ENCODE measurements at places on chromosomes 5 and 9.

DNA sequence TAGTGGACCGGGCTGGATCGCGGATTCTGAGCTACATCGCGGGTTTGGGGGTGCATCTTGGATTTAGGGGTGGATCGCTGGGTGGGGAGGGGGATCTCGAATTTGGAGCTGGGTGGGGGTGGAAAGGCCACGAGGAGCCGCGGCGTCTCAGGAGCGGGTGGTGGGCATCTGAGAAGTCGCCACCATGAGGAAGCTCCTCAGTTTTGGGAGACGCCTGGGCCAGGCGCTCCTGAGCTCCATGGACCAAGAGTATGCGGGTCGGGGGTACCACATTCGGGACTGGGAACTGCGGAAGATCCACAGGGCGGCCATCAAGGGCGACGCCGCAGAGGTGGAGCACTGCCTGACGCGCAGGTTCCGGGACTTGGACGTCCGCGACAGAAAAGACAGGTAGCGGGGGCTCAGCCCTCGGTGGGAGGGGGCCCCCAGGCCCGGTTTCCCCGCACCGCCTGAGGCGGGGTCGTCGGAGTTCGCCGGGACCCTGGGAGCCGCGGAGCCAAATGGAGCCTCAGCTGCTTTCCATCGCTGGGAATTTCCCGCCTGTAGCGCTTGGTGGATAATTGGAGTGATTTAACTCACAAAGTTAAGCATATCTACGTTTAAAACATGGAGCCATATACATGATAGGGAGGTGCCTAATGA is 376 bp downstream of the ANKRD18B start:
- peak; percentile 24 for DNase-seq

- DNase-seq: no peak
These were observed 298.5 kb upstream of the KIF2A start for GRCh38 chr5:62007457-62007856.

GRCh38 chr5:57716661-57717060 is 234.1 kb upstream of the ACTBL2 start:
- DNase-seq: no peak

GRCh38 chr9:5557606-5558587 is 47.6 kb downstream of the PDCD1LG2 start:
- no peak for DNase-seq

DNA sequence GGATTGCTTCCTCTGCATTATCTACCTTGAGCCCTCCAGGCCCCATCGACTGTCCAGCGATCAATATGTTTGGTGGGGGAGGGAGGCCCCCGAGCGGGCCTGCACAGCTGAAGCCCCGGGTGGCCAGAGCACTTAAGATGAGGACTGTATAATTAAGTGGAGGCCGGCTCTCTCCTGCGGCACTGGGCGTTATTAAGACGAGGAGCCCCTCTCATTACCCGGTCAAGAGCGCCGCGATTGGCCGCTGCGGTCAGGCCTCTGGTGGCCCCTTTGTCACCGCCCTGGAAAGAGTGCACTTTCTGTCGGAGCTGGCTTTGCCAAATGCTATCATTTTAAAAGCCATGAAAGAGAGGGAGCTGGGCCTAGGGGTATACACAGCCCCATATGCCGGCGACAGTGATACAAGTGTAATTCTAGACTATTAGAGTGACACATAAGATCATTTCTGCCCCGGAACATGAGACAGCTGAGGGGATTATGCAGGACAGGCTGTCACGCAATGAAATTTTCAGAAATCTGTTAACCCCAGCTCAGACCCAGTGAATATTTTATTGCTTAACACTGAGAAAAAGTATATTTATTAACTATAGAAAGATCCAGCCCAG is 106.3 kb upstream of the IRX1 start:
- no peak for DNase-seq

- no peak for DNase-seq
These were observed 22.9 kb downstream of the SLC35A4 start for GRCh38 chr5:140587495-140587894.

- DNase-seq: no peak
These were observed 358.9 kb downstream of the DEPDC1B start for GRCh38 chr5:60340965-60341471.

DNA sequence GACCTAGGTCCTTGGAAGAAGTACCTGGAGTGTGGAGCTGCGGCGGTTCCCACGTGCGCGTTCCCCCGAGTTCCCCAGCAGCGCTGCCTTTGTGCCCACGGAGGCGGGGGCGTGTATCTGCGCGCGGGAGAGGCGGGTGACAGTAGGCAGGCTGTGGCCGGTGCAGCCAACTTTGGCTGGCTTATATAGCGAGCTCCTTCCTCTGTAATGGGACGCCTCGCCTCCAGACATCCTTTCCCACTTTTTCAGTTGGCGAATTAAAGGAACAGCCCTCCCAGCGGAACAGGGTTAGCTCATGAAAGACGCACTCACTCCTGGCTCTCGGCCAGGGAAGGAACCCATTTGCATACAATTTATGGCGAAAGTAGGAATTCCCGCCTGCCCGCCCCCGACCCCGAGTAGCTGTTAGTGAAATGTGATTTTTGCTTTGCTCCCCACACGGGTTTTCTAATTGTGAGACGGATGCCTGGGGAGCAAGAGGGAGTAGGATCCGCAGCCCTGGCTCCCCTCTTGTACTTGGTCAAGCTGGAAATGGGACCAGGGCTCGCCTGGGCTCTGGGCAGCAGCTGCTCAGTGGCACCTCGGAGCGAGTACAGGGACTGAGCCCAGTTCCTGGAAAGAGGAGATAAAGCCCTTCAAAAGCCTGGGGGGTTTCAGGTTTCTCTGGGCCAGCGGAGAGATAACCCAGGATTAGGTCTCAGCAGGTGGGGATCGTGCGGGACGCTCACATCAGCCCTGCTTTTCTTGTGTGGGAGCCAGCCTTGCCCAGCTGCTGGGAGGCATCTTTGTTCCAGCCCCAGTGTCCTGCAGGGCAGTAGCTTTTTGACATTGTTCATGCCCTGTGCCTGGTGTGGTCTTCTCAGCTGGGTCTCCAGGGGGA is at the start of gene TNC:
Gene TNC, minus strand, starts transcription at position 159 of the 880 bp plus-strand sequence. CDS start 27,139 bp downstream, outside the sequence.
- peak; percentile 22 for DNase-seq

DNA sequence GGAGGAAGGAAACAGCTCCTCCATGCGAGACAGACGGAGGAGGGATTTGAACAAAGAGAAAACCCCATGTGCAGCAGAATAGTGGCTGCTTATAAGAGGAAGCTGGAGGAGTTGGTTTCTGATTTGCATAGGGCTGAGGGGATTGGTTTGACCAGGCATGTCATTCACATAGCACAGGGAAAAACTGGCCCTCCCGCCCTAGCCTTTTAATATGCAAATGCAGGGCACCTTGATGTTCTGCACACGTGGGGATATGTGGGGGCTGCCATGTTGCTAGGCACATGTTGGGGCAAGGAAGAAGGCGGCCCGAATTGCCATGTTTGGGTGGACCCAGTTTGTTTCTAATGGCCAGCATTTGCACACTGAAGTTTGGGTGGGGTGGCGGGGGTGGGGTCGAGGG is 42.2 kb downstream of the OSMR start:
- DNase-seq: no peak

- no peak for DNase-seq
These were observed 478.4 kb upstream of the DAP start for GRCh38 chr5:11239261-11240015.

DNA sequence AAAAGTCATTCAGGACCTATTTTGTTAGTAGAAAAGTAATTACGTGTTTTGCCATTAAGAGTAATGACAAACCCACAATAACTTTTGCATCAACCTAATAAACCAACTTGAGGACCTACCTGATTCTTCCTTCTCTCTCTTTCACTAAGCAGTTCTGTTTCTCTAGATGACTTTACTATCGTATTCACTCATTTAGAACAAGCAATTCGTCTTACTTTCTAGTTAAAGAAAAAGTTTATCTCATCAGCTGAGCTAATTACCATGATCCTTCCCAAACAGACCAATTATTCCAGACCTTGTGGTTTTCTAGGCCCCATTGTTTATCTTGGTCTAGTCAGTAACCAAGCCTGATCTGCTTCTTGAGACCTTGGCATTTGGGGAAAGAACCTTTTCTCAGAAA is 49.6 kb upstream of the PRDM9 start:
- DNase-seq: no peak

- DNase-seq: no peak
These were observed 6.8 kb upstream of the FCHSD1 start for GRCh38 chr5:141657937-141658545.

- no peak for DNase-seq
These were observed 53.7 kb downstream of the ZNF618 start for GRCh38 chr9:113929634-113930389.

DNA sequence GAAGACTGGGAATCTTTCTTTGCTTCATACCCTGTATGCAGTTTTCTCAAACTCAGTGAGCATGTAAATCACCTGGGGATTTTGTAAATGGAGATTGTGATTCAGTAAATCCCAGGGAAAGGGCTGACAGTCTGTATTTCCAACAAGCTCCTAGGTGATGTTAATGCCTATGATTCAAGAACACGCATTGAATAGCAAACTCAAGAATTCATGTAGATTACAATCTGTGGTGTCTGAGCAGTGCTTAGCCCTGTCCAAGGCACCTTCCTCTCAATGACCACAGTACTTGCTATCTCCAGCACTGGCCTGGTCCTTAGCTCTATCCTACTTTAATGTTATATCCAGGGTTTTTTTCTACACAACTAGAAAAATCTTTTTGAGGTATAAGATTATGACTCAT is 721.4 kb upstream of the MEF2C start:
- DNase-seq: no peak

GRCh38 chr9:15720861-15721260 is 168.0 kb downstream of the CCDC171 start:
- no peak for DNase-seq

- no peak for DNase-seq
These were observed 375.7 kb upstream of the PRR16 start for GRCh38 chr5:120088412-120088811.

DNA sequence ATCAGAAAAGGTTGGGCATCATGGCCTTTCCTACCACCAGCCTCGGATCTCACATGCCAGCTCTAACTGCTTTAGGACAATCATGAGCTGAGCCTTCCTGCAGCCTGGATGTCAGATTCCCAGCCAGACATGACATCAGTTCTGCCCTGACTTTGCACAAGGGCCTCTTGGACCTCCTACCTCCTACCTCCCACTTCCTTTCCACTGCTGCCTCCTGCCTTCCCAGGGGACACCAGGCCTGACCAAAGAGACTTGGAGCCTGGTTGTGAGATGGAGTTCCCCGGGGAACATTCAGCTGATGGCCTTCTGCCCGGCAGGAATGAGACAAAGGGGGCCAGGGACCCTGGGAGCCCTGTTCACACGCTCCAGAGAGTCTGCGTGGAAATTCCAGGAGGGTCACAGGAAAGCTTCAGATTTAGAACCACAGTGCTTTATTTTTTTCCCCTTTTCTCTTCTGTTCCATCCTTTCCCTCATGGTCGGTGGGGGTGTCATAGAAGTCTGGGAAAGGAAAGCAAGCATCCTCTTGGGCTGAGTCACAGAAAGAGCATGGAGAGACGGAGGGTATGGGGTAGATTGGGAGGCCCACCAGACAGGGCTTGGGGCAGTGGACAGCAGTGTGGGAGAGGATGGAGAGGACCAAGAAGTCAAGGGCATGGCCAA is 35.4 kb upstream of the IL17B start:
- no peak for DNase-seq

DNA sequence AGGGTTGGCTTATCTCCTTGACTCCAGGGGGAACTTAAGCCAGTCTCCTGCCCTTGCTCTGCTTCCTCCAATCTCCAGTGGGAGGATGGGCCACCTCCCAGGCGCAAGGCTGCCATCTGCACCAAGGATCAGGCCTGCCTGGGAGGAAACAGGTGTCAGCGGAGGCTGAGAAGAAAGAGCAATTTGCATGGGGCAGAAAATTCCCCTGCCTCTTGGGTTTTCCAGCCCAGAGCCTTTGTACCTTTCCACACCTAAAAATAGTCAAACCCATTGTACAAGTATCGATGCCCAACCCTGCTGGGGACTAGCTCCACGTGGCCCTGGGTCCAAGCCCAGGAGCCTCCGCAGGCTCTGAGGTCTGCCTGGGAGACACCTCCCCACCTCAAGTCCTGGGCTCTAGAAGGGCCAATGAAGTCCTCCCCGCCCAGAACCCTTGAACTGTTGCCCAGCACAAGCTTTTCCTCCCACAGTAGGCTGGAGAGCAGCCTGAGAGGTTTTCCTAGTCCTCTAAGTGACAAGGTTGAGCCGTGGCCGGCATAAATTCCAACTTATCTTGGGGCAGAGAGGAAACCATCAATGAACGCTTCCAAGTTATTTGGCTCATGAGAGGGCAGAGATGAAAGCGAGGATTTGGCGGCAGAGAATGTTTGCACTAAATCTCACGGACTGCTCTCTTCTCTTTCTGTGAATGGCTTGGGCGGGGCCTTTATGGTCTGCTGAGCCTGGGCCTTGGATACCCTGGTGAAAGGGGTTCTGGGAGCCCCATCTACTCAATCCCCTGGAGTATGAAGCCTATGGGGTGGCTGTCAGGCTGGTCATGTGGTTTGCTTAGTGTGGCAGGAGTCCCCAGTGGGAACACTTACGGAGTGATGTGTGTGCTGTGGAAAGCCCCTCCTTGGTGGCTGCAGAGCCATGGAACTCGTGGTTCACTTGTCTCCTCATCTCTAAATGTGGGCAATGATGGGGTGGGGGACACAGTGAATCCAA is 15.6 kb downstream of the JADE2 start:
- peak; percentile 39 for DNase-seq

DNA sequence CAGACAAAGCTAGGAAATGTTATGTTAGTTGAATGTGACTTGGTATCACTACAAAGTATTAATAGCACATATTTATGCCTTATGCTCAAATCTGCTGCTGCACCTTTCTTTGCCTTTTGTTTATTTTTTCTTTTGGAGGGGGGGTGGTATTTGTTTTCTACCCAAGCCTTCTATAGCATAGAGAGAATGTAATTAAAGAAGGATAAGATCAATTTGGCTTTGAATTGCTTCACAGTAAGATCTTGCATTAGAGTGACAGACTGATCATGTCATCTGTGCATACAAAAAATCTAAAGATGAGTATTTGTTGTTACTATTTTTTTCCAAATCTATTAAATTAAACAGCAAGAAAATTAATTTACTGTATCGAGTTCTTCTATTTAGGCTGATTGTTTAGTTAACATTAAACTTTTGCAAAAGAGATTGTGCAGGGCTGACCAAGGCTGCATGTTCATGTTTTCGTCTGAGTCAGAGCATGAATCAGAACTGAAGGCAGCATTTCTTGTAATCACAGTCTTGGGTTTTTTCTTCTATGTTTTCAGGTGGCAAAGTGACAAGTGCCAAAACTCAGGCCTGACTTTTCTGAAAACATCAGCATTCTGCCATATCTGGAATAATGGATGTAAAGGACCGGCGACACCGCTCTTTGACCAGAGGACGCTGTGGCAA is 1007.1 kb upstream of the WWC1 start:
- no peak for DNase-seq

DNA sequence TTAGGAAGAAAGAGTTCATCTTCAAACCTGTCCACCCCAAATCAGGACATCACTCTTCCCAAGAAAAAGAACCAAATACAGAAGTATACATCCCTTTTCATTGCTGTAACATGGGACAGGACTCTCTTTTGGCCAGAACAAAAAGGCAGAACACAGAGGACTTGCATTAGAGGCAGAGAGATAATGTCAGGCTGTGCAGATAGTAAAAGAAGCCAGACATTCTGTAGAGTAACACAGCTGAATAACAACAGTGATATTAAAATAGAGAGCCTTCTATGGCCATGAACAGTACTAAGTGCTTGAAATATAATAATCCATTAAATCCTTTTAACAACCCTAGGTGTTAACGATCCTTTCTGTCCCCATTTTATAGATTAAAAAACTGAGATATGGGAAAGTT is 437.2 kb downstream of the NFIB start:
- no peak for DNase-seq

GRCh38 chr9:108709126-108709525 is 146.7 kb downstream of the ACTL7B start:
- no peak for DNase-seq

- DNase-seq: no peak
These were observed 46.6 kb downstream of the LRRTM2 start for GRCh38 chr5:138828556-138828955.

Data from posterior cingulate gyrus (tissue), 11 donors.